ENCODE measurements at places on chromosomes 1 and 21.

GRCh38 chr1:98559291-98559690 is 102.2 kb upstream of the SNX7 start:
- DNase-seq = no peak

DNA sequence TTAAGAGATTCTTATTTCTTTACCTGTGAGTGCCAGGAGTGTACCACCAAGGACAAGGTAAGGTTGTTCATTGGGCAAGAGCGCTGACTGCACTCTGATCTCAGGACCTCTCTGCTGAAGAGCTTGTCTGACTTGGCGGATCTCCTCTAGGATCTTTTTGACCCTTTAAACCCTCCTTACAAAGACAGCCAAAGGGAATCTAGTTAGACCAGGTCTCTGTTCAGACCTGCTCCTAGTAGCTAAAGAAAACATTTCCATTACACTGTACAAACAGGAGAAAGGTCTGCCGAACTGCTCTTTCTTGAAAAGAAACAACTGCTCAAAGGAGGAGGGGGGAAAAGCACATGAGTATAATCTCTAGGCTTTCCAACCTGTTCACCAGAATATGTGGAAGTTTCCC is 49.3 kb downstream of the SMYD2 start:
- no peak for DNase-seq

- peak; percentile 45 for DNase-seq
Observed at GRCh38 chr21:38985568-38986378, 180.0 kb downstream of the ETS2 start.

DNA sequence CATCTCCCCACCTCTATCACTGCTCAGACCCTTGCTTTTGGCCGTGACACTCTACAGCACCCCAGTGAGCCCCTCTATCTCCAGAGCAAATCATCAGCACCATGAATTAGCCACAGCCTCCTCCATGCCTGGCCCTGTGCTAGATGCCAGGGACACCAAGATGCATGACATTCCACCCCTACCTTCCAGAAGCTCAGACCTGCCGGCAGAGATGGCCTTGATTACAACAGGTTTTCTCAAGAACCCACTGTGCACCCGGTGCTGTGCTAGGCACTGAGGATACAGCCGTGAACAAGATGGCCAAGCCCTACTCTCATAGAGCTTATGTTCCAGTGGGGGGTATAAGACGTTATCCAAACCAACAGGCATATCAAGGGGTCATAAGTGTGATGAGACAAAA is 30.6 kb downstream of the CDK18 start:
- no peak for DNase-seq

GRCh38 chr21:36454706-36455105 is 25.2 kb downstream of the CLDN14 start:
- DNase-seq = no peak

DNA sequence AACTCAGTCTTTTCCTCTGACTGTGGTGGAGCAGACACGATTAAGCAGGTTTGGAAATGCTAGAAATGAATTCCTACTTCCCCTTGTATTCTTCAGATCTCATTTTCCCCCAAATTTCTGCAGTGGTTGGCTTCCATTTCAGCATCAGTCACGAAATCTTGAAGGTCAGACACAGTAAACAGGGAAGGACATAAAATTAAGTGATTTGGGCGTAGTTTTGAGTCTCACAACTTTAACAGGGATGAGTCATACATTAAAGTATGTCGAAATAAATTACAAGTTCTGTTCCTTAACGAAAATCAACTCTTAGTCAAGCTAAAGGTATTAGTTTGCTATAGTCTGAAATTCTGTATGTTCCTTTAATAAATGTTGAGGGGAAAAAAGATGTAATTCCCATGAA is 61.1 kb downstream of the HNRNPR start:
- DNase-seq = no peak

DNA sequence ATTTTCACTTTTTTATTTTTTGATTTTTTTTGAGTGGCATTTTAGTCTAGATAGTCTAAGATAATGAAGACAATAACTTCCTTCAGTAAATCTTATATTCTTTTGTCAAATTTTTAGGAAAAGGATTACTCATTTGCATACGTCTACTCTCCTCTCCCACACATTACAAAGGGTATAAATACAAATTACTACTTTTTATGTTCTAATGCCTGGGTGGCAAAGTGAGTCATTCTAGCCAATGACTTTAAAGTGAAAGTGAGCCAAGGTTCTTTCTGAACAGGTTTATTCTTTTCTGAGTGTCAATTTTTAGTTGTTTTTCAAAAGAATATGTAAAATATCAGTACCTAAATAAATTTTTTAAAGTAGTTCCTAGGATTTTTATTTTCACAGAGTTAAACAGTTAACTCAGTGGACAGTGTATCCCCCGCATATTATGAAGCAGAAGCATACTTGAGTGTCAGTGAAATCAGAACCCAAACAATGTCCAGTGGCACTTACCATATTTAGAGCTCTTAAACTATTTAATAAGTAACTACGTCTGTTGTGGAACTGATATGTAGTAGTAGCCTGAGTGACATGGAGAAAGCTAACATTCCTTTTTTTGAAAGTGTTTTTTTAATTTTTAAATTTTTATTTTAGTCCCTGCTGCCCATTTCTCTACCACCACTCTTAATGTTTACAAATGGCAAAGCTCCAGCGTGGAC is 141.7 kb downstream of the PHTF1 start:
- no peak for DNase-seq

DNA sequence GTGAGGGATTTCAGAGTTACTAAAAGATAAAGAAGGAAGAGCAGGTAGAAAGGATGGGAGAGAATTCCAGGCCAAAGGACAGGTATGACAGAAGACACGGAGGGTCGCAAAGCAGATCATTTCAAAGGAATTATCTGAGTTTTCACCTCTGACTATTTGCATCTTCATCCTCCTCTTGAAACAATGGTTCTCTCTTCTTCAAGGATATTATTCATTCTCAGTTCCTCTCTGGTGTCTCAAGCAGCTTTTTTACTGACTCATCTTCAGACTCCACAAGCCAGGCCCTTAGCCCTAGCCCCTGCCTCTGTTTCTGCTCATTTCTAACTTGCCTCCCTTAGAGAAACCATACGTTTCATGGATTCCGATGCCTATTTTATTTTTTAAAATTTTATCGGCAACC is 15.0 kb downstream of the DDX59 start:
- DNase-seq = no peak

DNA sequence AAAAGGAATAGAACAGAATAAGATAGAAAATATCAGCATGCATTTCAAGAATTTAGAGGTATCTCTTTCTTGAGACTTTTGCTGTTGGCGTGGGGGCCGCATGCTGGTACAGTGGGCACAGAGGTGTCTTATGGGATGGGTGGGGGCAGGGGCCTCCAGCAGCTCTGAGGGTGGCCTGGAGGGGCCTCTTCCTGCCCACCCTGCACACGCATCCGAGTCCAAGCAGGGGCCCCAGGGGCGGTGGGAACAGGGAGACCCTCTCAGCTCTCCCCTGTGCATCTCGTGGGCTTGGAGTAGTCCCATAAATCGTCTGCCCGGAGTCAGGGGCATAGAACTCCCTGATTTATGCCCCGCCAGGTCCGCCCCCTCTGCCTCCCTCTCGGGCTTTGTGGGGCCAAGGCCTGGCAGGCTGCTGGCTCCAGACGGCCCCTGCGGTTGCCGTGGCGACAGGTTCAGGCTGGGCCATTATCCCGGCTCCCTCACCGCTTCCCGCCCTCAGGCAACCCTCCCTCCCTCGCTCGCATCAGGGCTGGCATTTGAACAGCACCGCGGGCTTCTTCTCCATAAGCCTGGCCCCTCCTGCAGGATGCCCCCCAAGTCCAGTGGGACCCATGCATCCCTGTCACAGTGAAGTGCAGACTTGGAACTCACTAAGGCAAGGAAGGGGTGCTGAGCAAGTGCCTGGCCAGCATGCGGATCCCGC is 133.2 kb upstream of the ZBTB40 start:
- DNase-seq = peak; percentile 16

DNA sequence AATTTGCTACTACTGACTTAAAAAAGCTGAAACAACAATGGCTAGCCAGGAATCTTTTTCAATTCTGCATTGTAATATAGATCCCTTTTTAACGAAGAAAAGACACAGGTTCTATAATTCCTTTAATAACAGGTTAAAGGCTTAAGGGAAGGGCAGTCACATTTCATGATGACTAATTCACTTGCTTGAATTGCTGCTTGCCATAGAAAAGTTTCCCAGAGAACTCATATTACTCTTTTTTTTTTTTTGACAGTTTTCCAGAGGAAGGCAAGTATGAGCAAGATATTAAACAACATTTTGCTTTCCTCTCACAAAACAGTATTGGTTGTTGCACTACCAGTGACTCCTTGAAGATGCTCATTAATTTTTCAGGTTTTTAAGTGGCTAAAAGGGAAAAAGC is 60.9 kb downstream of the IL23R start:
- DNase-seq = no peak

- no peak for DNase-seq
Observed at GRCh38 chr1:28865997-28866650, 48.2 kb upstream of the EPB41 start.

GRCh38 chr1:63915121-63915520 is 141.3 kb downstream of the ROR1 start:
- DNase-seq = no peak

- no peak for DNase-seq
Observed at GRCh38 chr1:172239901-172240300, 180.6 kb upstream of the C1orf105 start.

DNA sequence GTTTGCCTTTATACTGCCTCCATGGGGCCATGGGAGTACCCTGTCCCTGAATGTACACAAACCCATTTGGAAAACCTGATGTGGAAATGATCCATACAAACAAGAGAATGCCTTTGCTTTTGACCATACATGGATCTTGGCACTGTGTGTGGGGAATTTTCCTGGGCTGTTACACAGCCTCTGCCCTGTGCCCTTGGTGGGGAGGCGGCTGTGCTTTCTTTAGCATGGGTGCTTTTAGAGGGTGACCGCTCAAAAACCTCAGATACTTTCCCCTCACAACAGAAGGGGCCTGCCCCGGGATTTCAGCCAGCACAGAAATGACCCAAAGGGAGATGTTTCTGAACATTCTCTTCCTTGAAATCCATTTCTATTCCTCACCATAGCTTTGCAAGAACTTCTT is 194.8 kb downstream of the LMO4 start:
- DNase-seq = no peak

DNA sequence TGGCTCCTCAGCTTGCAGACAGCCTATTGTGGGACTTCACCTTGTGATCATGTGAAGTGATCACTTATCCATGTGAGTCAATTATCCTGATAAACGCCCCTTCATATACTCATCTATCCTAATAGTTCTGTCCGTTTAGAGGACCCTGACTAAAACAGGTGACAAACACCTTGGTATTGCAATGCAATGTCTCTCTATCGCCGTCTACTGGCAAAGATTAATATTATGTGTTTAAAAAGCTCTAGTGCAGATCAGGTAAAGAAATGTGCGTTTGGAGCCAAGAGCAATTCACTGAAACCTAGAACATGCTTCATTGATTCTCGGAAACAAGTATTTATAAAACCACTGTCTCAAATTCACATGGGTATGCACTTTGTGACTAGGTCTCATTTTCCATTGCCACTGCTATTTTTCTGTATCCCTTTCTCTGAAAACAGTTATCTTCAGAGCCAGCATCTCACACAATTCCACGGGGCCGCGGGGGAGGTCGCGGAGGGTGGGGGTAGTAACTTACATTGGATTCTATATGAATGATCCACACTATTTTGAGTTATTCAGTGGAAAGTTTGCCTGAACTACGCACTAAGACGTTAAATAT is 554.6 kb upstream of the NCAM2 start:
- DNase-seq = no peak

GRCh38 chr1:77031106-77031662 is 163.9 kb downstream of the ST6GALNAC5 start:
- no peak for DNase-seq

DNA sequence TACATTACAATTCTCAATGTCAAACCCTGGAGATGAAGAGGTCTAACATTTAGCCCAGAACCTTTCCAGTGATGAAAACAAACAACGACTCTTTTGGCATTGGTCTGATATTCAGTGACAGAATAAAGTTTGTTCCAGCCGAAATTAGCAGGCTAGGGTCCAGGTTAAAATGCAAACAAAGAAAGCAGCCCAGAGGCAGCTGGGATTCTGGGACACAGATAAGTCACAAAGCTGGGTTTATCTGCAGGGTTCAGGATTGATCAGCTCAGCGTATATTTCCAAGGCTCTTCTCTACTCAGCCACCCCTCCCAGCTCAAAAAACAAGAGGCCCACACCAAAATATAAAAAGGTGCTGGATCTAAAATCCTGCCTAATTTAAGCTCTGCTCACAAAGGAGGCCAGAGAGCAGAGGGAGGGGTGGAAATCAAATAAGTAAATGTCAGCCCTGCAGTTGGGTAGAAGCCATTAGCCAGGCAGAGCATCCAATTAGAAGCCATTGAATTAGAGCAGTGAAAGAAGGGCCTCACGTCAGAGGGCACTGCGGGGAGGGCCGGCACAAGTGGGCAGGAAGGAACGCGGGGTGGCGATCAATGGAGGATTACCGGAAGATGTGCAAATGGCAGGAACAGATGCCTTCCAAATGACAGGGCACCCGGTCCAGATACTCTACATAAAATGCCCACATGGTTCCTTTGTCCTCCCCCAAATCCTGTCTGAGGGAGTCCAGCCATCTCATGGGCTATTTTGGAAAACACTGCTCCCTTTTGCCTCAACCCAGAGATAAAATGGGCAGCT is 3.2 kb upstream of the KLHDC8A start:
- no peak for DNase-seq

- DNase-seq = no peak
Observed at GRCh38 chr1:231533240-231533639, 4.8 kb downstream of the TSNAX start.

DNA sequence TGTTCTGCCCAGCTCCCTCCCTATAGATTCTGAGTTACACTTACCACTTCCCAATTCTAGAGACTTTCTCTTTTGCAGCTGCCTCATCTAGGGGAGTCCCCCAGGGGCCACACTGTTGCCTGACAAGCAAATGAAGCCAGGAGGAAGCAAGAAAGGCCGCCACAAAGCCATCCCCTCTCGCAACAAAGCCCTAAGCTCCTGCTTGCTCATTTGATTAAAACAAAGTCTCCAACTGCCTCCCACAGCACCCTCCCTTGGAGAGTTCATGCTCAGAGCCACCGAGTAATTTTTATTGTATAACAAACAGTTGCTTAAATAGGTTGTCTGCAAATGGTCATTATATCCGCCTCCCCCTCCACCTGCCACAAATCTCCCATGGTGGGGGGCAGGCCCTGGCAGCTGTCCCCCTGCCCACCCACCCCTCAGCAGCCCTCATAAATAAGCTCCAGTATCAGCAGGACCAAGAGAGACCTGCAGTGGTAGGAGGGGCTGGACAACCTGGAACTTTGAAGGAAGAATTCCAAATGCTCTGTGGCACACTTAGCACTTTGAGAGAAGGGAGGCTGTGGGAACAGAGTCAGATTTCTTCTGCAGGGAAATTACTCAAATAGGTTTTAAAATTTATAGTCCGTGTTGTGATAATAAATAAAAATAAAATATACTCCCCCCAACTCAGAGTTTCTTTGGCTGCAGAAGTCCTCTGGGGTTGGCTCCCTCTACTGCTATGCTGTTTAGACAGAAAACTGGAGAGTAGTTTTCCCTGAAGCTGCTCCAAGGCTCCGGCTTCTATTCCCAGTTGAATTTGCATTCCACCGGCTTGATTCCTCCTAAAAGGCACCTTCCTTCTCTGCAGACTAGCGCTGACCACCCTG is 237.5 kb downstream of the TTLL7 start:
- DNase-seq = no peak

GRCh38 chr1:180156201-180156600 is 1.5 kb downstream of the QSOX1 start:
- no peak for DNase-seq

GRCh38 chr1:83583351-83584014 is 415.4 kb downstream of the TTLL7 start:
- no peak for DNase-seq

- no peak for DNase-seq
Observed at GRCh38 chr1:44655609-44656008, 18.7 kb downstream of the TMEM53 start.

GRCh38 chr1:36822648-36823047 is 211.7 kb downstream of the GRIK3 start:
- no peak for DNase-seq

All from activated CD4-positive, CD25-positive, alpha-beta regulatory T cell treated with anti-CD3 and anti-CD28 coated beads, Interleukin-2, amount 50 U/mL, for 72 hours (primary cell).